ENCODE measurements at places on chromosomes 1 and 21.

DNA sequence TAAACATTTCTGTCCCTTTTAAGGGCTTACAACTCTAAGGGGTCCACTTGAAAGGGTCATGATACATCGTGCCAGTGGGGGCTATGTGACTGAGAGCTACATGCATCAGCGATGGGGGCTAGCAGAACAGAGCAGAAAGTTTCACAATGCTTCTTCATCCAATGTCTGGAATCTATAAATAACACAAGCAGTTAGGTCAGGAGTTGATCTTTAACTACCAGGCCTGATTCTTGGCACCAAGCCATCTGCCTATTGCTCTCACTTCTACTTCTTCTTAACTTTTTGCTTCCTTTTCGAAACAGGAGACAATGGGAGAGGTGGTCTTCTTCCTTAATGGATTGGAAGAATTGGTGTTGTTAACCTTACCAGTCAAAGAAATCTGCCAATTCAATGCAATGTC, 410.0 kb downstream of the TGFB2 start:
- no peak for DNase-seq

DNA sequence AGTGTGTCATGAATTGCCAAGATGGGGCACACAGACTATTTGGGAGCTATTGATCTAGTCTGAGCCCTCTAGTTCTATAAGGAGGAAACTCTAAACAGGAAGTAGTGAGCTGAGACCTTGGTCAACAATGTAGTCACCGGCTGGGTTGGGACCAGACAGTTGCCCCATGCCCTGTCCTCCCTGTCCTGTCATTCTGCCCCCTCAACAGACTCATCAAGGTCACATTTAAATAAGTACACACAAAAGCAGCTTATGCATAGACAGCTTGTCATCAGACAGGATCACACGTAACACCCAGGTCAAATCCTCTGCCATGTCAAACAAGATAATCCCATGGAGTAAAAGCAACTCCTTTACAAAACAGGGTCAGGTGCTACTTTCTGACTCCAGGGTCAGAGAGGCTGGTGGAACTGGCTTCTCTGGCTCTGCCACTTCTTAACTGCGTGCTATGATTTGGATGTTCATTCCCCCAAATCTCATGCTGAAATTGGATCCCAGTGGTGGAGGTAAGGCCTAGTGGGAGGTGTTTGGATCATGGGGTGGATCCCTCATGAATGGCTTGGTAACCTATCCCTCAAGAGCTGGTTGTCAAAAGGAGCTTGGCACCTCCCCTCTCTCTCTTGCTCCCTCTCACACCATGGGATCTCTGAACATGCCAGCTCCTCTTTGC, 128.9 kb downstream of the HIVEP3 start:
- DNase-seq: no peak

- no peak for DNase-seq
Observed at GRCh38 chr1:223462047-223462630, 68.9 kb downstream of the CCDC185 start.

DNA sequence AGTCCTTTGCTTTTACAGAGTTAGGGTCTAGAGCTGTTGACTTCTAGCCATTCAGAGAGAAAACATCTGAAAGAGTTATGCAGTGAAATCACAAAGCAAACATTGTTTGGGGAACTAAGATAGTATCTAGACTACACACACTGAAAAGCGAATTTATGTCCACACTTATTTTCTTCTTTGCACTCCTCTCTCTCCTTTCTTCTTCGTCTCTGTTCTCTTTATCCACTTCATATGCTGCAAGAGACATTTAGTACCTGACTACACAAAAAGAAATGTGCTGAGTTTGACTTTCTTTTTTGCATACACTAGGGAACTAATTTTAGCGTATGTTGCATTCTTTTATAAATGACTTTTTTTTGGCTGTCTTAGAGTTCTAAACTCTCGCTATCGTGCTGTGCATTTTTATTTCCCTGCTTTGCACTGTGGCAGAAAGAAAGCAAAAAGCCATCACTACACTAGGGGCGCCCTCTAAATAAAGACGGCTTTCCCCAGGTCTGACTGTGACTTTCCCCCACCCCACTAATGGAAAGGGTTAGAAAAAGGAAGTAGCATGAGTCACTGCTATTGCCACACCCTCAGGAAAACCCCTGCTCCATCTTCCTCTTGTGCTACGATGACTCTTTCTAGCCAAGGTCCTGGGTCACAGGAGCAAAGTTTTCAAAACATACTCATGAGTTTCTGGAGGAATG, 65.7 kb downstream of the MAP3K7CL start:
- DNase-seq: peak; percentile 44

- DNase-seq: no peak
Observed at GRCh38 chr1:236394879-236395229, 768 bp downstream of the EDARADD start.

DNA sequence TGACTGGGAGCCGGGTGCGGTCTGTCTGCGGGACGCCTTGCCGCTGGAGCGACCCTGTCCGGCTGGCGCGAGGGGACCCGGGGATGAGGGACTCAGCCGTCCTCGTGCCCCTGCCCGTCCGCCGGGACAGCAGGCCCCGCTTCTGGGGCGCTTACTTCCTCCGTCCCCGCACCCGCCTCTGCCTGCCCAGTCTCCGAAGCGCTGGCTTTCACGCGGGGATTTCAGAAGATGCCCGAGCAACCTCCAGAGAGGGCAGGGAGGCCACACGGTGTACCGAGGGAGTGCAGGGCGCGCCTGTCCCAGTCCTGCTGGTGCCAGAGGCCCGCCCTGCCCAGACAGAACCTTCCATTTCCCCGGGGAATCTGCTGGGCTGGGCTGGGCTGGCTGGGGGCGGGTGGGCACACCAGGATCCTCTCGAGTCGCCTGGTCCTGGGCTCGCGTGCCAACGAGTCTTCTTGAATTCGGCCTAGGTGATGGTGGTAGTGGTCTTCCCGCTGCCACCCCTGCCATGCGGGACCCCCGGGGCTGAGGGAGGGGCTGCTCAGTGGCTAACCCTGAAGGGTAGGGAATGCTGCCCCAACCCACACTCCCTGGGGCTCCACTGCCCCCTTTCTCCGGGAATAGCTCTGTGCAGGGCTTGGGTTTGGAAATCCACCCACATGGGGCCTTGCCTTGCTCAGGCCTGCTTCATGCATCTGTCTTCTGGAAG, 2.5 kb upstream of the TRPM2 start:
- no peak for DNase-seq

DNA sequence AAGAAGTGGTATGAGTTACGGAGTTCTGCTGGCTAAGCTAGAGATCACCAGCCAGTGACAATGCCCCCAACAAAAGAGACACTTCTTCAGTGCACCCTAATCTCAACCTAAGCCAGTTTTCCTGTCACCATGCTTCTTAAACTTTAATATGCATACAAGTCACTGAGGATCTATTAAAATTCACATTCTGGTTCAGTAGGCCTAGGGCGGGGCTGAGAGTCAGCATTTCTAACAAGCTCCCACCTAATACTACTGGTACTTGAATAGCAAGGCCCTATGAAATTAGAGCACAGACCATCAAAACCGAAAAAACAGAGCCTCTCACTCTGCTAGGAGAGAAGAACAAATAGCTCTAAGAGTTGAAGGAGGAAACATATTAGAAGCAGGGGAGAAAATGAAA, 7.9 kb downstream of the PSMB4 start:
- no peak for DNase-seq

DNA sequence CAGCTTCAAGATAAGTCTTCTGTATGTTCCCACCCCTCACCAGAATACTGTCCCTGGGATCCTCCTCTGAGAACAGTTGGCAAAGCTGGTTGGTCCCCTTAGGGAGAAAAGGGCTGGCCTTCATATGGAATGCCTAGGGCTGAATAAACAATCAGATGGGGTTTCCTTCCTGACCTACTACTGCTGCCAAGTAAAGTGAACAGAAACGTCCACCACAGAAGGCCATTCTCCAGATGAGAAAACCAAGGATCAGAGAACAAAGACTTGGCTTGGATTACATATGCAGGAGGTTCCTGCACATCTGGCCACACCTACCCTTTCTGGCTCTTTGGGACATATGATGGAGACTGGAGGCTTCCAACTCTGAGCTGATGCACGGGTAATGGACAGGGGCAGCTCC, 194.5 kb downstream of the HIVEP3 start:
- no peak for DNase-seq

Data from stimulated activated CD4-positive, alpha-beta T cell treated with anti-CD3 and anti-CD28 coated beads, TNF-alpha, amount 100 ng/mL, for 1 hour (primary cell).